A673 (cell line): ENCODE measurements at places on chromosomes 2 and 18. TPM values are rescaled to one million over a fixed set of nuclear protein-coding genes. Genes with fewer than 3 reads are reported as not detected.

Gene ABHD1
- 0.22 TPM in 1 of 2 replicates, not detected in the other for total RNA-seq

Gene IL18R1
- not detected in 2 replicates for total RNA-seq

Gene MFSD2B
- 0.42 TPM in 1 of 2 replicates, not detected in the other for total RNA-seq

Gene RIT2
- not detected in 2 replicates for total RNA-seq

Gene PROC
- 0.37 TPM in 1 of 2 replicates, not detected in the other for total RNA-seq

Gene FAM110C
- total RNA-seq: 1.2 and 2.6 TPM in 2 replicates

Gene COL3A1
- 12.6 and 23.7 TPM in 2 replicates for total RNA-seq

Gene REG3G
- total RNA-seq: not detected in 2 replicates

Gene MYOM1
- 0.37 and 0.46 TPM in 2 replicates for total RNA-seq

Gene AQP12B
- not detected in 2 replicates for total RNA-seq

Gene TMEM18
- total RNA-seq: 25.9 and 29.0 TPM in 2 replicates

Gene RGPD3
- total RNA-seq: 0.30 and 0.57 TPM in 2 replicates

Gene PRSS56
- not detected in 2 replicates for total RNA-seq

Gene DTNA
- 18.6 and 20.0 TPM in 2 replicates for total RNA-seq

Gene GALNT14
- 6.9 and 9.7 TPM in 2 replicates for total RNA-seq

Gene UGT1A6
- total RNA-seq: not detected in 2 replicates

Gene MOGAT1
- not detected in 2 replicates for total RNA-seq

Gene STARD6
- not detected in 2 replicates for total RNA-seq

Gene GPR17
- 0.28 and 0.45 TPM in 2 replicates for total RNA-seq

Gene GPAT2
- total RNA-seq: not detected in 2 replicates

Gene CRYGC
- not detected in 2 replicates for total RNA-seq

Gene STK36
- 69.3 and 73.3 TPM in 2 replicates for total RNA-seq

Gene NDC80
- 72.6 and 73.5 TPM in 2 replicates for total RNA-seq

Gene ITGB6
- total RNA-seq: not detected in 2 replicates

Gene DSG1
- not detected in 2 replicates for total RNA-seq

Gene SAG
- 1.3 and 2.4 TPM in 2 replicates for total RNA-seq

Gene RFX8
- not detected in 2 replicates for total RNA-seq

Gene IL1F10
- total RNA-seq: not detected in 2 replicates

Gene ATRAID
- total RNA-seq: 106 and 107 TPM in 2 replicates

Gene MAPK4
- 0.62 and 0.63 TPM in 2 replicates for total RNA-seq

Gene CCDC195
- total RNA-seq: not detected in 2 replicates

Gene SERPINB13
- total RNA-seq: 0.49 and 0.50 TPM in 2 replicates

Gene MRPS5
- 99.7 and 103 TPM in 2 replicates for total RNA-seq

Gene RAPGEF4
- total RNA-seq: 0.26 and 0.96 TPM in 2 replicates

Gene PLCL1
- not detected in 2 replicates for total RNA-seq

Gene GRB14
- total RNA-seq: 0.55 and 0.73 TPM in 2 replicates

Gene TMEM198
- 4.6 and 7.6 TPM in 2 replicates for total RNA-seq

Gene HNMT
- 0.35 and 0.82 TPM in 2 replicates for total RNA-seq

Gene RGPD8
- 17.5 and 19.9 TPM in 2 replicates for total RNA-seq

Gene ZNF519
- total RNA-seq: 27.5 and 28.8 TPM in 2 replicates

Gene CD8B
- total RNA-seq: not detected in 2 replicates

Gene FHOD3
- 0.26 and 0.34 TPM in 2 replicates for total RNA-seq

Gene BCL11A
- total RNA-seq: 1.3 and 2.8 TPM in 2 replicates

Gene NCKAP5
- total RNA-seq: 26.6 and 33.1 TPM in 2 replicates

Gene FOXD4L1
- not detected in 2 replicates for total RNA-seq

Gene PLEKHH2
- 2.2 and 4.7 TPM in 2 replicates for total RNA-seq

Gene AKAIN1
- total RNA-seq: not detected in 2 replicates

Gene DHRS9
- not detected in 2 replicates for total RNA-seq

Gene ZDBF2
- total RNA-seq: 0.75 and 1.8 TPM in 2 replicates

Gene SNORC
- 4.6 and 4.7 TPM in 2 replicates for total RNA-seq

Gene CSRNP3
- 39.5 and 47.7 TPM in 2 replicates for total RNA-seq

Gene PECR
- total RNA-seq: 19.7 and 22.2 TPM in 2 replicates

Gene RAD51AP2
- total RNA-seq: 0.13 and 0.24 TPM in 2 replicates

Gene DSG4
- total RNA-seq: not detected in 2 replicates

Gene MYO1B
- 37.8 and 48.3 TPM in 2 replicates for total RNA-seq

Gene POTEC
- not detected in 2 replicates for total RNA-seq

Gene SULT1C4
- not detected in 2 replicates for total RNA-seq

Gene ADRA2B
- 0.11 TPM in 1 of 2 replicates, not detected in the other for total RNA-seq
